Testis (tissue), 5 donors: ENCODE measurements at places on chromosomes 2 and 18. TPM values are rescaled to one million over a fixed set of nuclear protein-coding genes. Genes with fewer than 3 reads are reported as not detected.

PPP1R1C gene
- 98.9 TPM for polyA plus RNA-seq

DNA sequence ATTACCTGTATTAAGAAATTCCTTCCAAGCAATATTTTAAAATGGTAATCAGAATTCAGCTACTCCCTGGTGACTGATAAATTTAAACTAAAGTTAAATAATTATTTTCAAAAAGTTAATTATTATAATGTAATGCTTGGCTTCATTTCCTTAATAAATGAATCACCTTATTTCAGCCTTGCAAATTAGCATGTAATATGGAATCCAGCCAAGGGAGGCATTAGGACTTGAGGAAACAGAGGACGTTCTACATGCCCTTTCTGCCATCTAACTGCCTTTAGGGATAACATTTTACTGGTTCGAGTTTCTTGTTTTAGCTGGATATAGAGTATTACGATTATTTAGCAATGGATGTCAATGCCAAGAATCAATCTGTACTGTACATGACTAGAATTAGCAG is 636.3 kb downstream of the TSN start:
- DNase-seq, result no peak

TMEM200C gene
- polyA plus RNA-seq, result 0.92 TPM

SULT1C4 gene
- polyA plus RNA-seq, result 1.1 TPM

DNA sequence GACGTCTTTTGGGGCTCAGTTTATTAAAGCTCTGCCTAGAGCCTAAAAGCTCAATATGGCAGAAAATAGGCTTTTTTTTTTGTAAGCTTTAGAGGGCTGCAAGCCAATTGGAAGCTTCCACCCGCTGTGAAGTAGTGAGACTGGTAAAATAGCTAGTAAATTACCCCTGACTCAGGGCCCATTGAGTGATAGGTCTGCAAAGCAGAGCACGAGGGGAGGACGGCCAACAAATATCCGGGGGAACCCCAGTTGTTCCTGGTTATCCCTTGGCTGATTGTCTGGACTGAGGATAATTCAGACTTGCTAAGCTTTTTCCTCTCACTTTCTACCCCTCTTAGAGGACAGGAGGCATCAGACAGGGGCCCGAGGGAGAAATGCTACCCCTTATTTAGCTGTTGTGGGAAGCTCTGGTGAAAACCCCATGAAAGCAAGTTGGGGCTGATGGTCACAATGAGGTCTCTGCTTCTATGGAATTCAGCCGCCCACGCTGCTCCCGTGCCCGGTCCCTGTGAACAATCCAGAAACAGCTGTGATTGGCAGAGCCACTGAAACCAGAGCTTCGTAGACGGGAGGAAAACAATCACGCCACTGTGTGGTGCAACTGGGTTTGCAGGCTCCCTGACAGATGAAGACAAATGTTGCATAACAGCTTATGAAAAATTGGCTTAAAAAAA is 141.9 kb upstream of the LGALSL start:
- DNase-seq, result peak; percentile 92

GRCh38 chr2:64601034-64601754 is 52.5 kb downstream of the SERTAD2 start:
- DNase-seq, result no peak

DNA sequence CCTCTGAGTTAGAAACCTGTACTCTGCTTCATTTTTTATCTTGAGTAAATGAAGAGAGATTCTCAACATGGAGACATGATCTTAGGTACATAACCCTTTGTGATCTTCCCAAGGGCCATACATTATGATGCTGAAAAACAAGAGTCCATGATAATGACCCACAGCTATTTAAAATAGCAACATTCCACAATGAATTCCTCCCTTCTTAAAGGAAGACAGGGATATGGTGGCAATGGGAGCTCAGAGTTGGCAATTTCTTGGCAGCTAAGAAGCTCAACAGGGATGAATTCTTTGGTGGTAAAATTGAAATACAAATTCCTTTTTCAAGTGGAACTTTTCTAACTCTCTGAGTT is 638.5 kb downstream of the CNTNAP5 start:
- DNase-seq, result no peak

DNA sequence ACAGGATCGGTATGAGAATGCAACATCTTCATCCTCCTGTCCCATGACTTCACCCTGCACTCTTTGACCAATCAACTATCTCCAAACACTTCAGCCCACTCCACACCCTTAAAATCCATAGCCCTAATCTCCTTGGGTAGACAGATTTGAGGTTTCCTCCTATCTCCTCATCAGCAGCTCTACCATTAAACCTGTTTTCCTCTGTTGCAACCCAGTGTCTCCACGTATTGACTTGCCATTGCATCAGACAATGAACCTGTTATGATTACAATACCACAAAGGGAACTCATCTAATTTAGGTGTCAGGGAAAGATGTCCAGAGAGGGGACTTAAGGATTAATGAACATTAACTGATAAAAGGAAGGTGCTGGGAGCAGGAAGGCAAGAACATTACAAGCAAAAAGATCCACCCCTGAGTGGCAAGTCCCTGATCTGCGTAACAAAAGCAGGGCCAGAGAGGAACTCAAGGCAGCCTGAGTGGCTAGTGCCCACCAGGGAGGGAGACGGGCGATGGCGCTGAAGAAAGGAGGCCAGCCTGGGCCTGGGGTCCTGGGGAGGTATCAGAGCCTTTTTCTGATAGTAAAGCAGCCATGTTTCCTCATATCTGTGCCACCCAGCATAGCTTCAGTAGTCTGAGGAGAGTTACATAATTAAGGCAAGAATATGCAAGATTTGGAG is 44.6 kb downstream of the AKAIN1 start:
- no peak for DNase-seq

TSPYL6 gene
- polyA plus RNA-seq, result 53.9 TPM

- no peak for DNase-seq
These were observed 66.7 kb downstream of the TMEM18 start for GRCh38 chr2:610491-610890.

- DNase-seq, result no peak
These were observed 11.8 kb upstream of the KDM3A start for GRCh38 chr2:86429335-86429734.

- peak; percentile 13 for DNase-seq
These were observed 12.9 kb upstream of the NFATC1 start for GRCh38 chr18:79382681-79383387.

- DNase-seq, result no peak
These were observed 116.6 kb upstream of the LGALSL start for GRCh38 chr2:64337314-64337713.

GRCh38 chr2:105744909-105745853 is at the start of gene NCK2:
Gene NCK2, plus strand, starts transcription at chr2:105744912. Its CDS starts 110,152 bp downstream, at chr2:105855064.
- no peak for DNase-seq

SEMA4F gene
- polyA plus RNA-seq, result 9.1 TPM

DPY30 gene
- polyA plus RNA-seq, result 53.7 TPM

MALL gene
- 17.4 TPM for polyA plus RNA-seq

GRCh38 chr2:192194265-192194865 is 368 bp downstream of the TMEFF2 start:
- peak; percentile 32 for DNase-seq

GRCh38 chr18:78769502-78770105 is 210.0 kb upstream of the SALL3 start:
- no peak for DNase-seq

DNA sequence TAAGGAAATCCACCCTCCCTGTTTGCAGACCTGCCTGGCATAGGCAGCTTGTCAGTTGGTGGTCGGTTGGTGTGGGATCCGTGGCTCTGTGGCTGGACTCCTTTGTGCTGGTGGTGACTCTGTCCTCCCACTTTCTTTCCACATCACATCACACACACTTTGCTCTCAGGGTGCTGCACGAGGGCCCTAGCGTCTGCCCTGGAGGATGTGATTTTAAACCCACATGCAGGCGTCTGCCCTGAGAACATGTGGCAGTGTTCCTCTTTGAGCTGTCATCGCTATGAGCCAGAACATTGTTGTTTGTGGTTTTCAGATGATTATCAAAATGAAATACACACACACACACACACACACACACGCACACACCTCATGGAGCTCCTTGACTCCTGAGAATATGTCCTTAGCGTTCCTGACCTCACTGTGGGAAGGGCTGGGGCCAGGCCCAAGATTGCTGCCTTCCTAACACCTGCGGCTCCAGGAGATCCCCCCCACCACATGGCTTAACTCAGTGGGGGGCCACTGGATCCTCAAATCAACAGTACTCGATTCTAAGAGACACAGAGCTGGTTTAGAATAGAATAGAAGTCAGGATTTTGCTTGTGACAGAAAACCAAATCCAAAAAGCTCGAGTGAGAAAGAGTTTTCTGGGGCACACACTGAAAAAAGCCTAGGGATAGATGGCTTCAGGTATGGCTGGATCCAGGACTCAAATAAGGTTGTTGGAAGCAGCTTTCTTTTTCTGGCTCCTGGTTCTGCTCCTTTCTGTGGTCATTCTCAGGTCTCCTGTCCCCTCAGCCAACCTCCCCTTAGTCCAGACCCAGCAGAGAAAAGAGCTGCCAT is 54.8 kb downstream of the RTP5 start:
- no peak for DNase-seq

NRBP1 gene
- polyA plus RNA-seq, result 191 TPM

DNA sequence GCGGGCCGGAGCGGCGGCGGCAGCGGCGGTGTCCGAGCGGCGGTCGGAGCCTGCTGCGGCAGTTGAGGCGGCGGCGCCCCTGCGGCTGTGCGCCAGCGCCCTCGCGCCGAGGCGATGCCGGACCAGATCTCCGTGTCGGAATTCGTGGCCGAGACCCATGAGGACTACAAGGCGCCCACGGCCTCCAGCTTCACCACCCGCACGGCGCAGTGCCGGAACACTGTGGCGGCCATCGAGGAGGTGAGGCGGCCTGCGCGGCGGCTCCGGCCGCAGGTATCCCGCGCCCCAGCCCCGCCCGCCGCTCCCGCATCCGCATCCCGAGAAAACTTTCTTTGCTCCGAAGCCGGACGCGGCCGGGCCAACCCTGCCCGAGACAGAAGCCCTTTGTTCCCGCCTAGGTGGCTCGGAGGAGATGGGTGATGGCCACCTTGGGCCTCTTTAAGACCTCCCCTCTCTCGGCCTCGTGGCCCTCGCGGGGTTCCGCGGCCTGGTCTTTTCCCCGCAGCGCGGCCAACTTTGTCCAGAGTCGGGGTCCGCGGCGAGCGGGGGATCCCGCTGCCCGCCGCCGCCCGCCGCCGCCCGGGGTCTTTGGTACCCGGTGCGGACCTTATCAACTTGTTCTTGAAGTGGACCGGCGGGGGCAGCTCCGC is 504 bp downstream of the ASAP2 start:
- DNase-seq, result peak; percentile 51
